ENCODE measurements at places on chromosomes 2 and 18.
A peak's percentile ranks its signal among the peaks of the same experiment; 100 is the strongest.

- no peak for DNase-seq
These were observed 6.7 kb downstream of the CAVIN2 start for GRCh38 chr2:191839918-191840804.

DNA sequence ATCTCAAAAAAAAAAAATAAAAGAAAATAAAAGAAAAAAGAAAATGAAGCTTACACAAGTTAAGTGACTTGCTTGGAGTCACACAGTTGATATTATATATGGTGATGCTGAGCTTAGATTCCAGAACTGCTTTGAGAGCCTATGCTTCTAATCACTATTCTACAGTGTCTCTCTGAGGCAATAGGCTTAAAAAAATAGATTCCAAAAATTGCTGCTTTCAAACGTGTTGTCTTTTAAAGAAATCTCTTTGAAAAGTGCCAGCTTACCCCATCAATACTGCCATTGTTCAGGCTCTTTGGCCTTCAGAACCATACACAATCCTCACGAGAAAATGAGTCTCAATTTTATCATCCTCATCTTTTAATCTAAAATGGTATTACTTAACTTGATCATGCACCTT, 102.6 kb downstream of the CDK15 start:
- no peak for DNase-seq

GRCh38 chr2:38207168-38207567, 131.2 kb upstream of the CYP1B1 start:
- DNase-seq: no peak

DNA sequence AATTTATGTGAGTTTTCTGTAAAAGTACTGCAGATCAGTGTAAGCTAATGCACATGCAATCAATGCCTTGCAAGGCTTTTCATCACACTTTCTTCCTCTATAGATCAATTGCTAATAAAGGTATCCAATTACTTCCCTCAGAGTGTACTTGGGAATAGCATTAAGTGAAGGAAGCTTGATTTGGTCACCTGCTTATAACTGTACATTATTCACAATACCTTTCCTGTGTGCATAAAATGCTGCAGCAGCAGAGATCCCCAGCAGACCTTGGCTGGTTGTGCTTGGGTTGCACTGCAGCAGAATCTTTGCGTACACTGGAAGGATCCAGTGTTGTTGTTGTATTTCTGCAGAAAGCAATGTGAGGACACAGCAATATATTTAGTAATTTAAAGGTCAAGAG, 18.5 kb upstream of the SCN9A start:
- DNase-seq: no peak

- no peak for DNase-seq
These were observed 16.9 kb upstream of the SULT1C2 start for GRCh38 chr2:108271691-108272253.

GRCh38 chr2:127630096-127630863, 15.7 kb upstream of the GPR17 start:
- DNase-seq: no peak

DNA sequence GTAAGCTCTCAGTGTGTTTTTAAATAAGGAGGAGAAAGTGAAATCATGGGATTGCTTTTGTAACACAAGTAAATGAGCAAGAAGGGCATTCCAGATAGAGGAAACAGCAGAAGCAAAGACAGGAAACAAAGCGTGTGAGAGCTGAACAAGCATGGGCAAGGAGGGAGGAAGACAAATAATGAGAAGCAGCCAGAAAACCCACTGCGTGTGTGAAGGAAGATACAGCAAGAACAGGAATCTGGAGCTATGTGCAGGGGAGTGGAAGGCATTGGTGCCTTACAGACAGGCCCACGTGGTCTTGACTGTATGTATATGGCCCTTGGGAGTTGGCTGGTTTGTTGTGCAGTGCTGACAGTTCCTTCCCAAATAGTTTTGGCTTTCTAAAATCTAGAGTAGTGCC, 88.6 kb downstream of the AAK1 start:
- DNase-seq: no peak

GRCh38 chr18:4748975-4749374, 293.9 kb upstream of the DLGAP1 start:
- DNase-seq: no peak

- peak; percentile 8 for DNase-seq
These were observed 995 bp downstream of the TMEM127 start for GRCh38 chr2:96264656-96265348.

DNA sequence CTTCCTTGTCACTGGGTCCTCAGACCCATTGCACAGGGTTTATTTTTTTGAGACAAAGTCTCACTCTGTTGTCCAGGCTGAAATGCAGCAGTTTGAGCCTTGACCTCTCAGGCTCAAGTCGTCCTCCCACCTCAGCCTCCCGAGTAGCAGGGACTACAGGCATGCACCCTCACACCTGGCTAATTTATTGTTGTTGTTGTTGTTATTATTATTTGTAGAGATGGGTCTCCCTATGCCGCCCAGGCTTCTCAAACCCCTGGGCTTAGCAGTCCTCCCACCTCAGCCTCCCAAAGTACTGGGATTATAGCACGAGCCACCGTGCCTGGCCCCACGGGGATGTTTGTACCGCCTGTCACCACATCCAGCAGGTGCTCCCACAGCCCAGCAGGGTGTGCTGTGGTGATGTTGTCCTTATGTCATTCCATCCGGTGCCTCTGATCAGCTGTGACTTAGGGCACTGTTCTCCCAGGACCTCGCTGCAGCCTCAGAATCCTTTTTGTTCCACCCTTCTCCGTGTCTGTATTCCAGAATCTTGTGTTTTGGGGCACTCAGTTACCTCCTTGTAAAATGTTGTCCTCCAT, 182.3 kb downstream of the INO80D start:
- no peak for DNase-seq

GRCh38 chr2:124894199-124894598, 869.1 kb downstream of the CNTNAP5 start:
- no peak for DNase-seq

GRCh38 chr2:86017901-86018896, 87.5 kb downstream of the POLR1A start:
- DNase-seq: no peak

- no peak for DNase-seq
These were observed 9.7 kb upstream of the EN1 start for GRCh38 chr2:118856978-118857676.

- no peak for DNase-seq
These were observed 214.8 kb downstream of the ATAD2B start for GRCh38 chr2:23711979-23712755.

GRCh38 chr2:142144547-142144946, 13.7 kb upstream of the LRP1B start:
- no peak for DNase-seq

- DNase-seq: no peak
These were observed 88.2 kb upstream of the DPP10 start for GRCh38 chr2:114354199-114354598.

GRCh38 chr2:128500138-128500800, 181.6 kb upstream of the HS6ST1 start:
- DNase-seq: no peak

DNA sequence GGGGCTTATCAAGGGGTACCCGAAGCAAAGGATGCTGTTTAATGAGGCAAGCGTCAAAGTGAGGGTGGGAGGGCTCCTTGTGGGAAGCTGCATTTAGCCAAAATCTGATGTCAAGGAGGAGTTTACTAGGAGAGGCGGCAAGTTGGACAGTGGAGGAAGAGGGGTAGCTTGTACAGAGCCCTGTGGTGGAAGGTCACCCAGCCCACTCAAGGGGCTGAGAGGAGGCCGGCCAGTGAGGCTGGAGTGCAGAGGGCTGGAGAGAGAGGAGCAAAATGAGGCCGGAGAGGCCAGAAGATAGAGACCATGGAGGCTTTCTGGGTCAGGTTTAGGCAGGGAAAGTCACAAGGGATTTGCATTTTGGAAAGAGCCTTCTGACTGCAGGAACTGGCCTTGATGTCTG, 49.5 kb downstream of the ASB1 start:
- no peak for DNase-seq

DNA sequence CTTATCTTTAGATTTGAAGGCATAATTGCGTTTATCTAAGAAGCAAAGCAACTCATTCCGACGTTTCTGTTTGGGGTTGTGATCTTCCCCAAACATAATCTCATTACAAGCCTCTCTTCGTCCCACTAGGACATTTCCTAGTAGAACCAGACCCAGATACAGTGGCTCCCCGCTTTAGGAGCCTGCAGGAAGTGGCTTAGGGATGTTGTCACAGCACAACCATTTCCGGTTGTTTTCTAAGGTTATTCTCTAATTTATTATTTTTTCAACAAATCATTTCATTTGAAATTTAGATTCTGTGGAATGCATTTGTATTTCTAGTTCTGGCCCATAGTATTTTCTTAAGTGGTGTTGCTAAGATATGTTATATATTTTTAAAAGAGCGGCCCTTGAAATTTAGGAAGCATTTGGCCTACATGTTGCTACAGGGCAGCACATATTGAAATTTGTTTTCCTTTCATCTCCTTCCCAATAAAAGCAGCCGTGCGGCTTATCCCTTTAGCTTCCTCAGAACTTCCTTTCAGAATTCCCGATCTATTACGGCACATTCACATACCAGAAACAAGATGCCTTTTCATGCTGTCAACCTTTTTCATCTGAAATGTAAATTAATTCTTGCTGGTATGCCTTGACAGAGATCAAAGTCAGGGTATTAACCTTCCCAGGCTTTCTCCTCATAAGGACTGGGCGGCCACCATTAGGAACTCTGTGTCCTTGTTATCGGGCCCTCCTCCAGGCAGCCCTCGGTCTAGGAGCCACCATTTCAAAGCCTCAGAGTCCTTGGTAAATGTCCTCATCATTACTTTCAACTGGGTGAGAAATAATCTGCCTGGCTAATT, 210.9 kb upstream of the SP5 start:
- no peak for DNase-seq

- DNase-seq: no peak
These were observed 401.5 kb upstream of the TRIB2 start for GRCh38 chr2:12315224-12315623.

GRCh38 chr2:33491441-33492084, 15.1 kb downstream of the RASGRP3 start:
- DNase-seq: no peak

Data from T-helper 1 cell (primary cell).